NCI-H1436 (cell line): ENCODE measurements at places on chromosomes 2 and 18.

- DNase-seq: no peak
Observed at GRCh38 chr2:92072461-92073035, 2798.7 kb upstream of the TEKT4 start.

DNA sequence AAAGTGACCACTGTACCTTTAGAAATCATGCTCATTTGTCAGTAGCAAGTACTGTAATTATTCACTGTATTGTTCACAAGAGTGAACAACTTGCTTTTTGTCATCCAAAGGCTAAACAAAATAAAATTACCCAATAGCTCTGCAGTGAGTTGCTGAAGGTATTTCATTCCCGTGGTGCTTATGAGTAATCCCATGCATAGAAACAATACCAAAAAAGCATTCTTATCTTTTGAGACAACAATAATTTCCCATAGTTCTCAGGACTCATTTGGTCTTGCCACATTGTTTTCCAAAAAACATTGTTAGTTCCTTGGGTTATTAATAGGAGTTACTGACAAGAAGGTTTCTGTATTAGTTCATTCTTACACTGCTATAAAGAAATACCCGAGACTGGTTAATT lies 503.2 kb upstream of the FAM98A start:
- no peak for DNase-seq

- no peak for DNase-seq
Observed at GRCh38 chr2:57899898-57900297, 146.7 kb upstream of the VRK2 start.

DNA sequence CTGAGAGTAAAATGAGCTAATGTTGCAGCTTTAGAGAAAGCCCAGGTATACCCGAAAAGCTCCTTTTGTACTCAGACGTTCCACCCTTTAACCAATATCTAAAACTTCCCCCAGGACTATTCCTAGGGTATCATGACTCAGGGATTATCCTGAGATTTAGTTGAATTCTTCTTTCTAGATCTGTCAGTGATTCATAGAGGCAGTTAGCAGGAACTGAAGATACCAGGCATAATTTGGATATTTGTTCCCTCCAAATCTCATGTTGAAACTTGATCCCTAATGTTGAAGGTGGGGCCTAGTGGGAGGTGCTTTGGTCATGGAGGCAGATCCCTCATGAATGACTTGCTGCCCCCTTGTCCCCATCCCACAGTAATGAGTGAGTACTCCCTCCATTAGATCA lies 161.2 kb upstream of the LRP1B start:
- DNase-seq: no peak

- DNase-seq: no peak
Observed at GRCh38 chr2:8315531-8316165, 366.2 kb upstream of the ID2 start.
